ENCODE measurements at places on chromosomes 1 and 21. TPM values are rescaled to one million over a fixed set of nuclear protein-coding genes. Genes with fewer than 3 reads are reported as not detected.
A peak's percentile ranks its signal among the peaks of the same experiment; 100 is the strongest.

CD5L gene
- total RNA-seq, result not detected

CCDC30 gene
- total RNA-seq, result 13.3 TPM

S100A5 gene
- not detected for total RNA-seq

TAS1R1 gene
- not detected for total RNA-seq

URB2 gene
- total RNA-seq, result 8.7 TPM

PADI3 gene
- total RNA-seq, result not detected

FMN2 gene
- total RNA-seq, result 16.7 TPM

PLA2G4A gene
- 3.7 TPM for total RNA-seq

- DNase-seq, result no peak
Measured at GRCh38 chr1:100734676-100735075, 15.1 kb downstream of the VCAM1 start.

- DNase-seq, result no peak
Measured at GRCh38 chr1:64323054-64323453, 119.6 kb downstream of the UBE2U start.

- DNase-seq, result no peak
Measured at GRCh38 chr21:38246511-38246910, 10.3 kb upstream of the KCNJ15 start.

DNA sequence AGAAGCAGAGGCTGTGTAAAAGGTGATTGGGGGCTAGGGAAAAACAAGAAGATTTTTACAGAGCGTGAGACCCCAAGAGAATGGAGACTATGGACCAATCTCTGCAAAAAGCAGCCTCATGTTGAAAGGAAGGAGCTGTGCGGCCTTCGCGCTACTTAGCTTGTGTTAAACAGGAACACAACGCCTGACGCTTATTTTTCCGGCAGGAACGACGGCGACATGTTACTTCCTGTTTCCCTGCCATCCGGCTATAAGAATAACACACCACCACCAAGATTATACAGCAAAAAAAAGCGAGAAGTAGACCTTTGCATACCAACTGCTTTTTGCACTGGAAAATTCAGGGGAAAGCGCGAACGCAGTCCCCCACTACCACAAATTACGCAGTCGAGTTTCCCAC is 272.7 kb downstream of the FAM72C start:
- DNase-seq, result no peak

DNA sequence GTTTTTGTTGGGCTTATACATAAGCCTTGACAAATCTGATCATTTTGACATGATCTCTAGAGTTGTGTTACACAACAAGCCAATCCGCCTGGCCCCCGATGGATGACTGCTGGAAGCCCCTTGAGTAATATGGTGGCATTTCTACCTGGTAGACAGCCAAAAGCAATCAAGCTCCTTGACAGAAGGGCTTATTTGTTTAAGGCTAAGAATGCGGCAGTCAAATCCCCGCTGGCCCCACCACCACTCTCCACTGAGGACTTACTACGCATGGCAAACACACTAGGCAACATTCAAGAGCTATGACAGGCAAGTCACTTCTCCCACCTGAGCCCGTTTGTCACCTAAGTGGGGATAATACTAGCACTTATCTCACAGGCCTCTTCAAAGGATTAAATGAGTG is 33.4 kb upstream of the C1orf198 start:
- no peak for DNase-seq

DNA sequence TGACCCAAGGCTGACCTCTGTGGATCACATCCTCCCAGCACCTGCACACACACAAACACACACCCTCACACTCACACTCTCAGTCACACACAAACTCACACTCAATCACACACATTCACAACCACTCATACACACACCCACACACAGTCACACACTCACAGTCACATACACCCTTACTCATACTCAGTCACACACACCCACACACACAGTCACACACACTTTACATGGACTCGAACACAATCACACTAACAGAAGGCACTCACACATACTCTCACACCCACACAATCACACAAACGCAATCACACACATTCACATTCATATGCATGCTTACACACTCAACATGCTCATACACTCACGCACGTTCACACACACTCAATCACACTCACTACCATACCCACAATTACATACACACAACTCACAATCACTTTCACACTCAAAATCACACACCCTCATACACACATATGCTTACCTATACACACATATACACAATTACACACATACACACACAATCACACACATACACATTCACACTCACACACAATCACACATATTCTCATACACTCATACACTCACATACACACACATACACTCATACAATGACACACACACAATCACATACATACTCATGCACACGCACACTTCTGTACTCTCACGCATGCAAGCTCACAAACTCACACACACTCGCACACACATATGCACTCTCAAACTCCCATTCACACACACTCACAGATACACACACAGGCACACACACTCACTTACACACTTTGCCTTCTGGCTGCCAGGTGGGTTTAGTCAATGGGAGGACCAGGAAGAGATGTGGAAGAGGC is 6.1 kb downstream of the MEGF6 start:
- DNase-seq, result no peak

DNA sequence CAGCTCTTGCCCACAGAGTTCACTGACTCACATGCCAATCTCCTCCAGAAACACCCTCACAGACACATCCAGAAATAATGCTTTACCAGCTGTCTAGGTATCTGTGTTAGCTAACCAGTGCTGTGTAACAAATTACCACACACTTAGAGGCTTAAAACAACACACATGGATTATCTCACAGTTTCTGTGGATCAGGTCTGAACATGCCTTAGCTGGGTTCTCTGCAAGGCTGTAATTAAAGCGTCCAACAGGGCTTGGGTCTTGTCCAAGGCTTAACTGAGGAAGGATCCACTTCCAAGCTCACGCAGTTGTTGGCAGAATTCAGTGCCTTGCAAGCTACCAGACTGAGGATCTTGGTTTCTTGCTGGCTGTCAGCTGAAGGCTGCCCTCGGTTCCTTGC is 92.5 kb upstream of the RGS4 start:
- DNase-seq, result no peak

DNA sequence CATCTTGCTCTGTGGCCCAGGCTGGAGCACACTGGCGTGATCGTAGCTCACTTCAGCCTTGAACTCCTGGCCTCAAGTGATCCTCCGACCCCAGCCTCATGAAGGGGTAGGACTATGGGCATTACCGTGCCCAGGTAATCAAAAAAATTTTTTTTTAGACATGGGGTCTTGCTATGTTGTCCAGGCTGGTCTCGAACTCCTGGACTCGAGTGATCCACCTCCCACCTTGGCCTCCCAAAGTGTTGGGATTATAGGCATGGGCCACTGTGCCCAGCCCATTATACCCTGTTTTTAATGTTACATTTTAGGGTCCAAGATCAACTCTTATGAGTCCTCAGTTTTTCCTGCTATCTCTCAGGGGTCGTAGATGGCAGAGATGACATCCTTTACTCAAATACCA is 6.3 kb downstream of the MRAP start:
- DNase-seq, result no peak

- DNase-seq, result peak; percentile 63
Measured at GRCh38 chr1:58886611-58887010, 102.8 kb upstream of the JUN start.

DNA sequence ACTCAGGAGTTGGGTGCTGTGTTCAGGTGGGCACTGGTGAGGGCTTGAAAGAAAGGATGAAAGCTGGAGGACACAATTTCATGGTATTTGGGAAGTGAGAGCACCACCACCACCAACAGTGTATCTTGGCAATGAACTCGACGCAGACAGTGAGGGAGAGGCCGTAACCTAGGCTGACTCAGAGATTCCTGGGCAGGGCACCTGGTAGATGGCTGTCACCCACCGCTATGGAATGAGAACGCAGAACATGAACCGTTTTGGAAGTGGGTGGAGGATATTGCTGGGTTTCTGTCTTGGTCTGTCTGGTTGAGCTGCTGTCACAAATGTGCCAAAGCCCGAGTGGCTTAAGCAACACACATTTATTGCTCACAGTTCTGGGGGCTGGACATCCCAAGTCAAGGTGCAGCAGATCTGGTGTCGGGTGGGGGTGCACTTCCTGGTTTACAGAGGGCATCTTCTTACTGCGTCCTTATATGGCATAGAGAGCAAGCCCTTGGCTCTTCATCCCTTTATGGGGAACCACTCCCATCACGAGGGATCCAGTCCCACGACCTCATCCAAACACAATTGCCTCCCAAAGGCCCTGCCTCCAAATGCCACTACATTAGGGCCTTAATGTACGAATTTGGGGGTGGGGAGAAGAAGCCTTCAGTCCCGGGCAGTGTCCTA is 246.3 kb downstream of the SIPA1L2 start:
- DNase-seq, result no peak

DNA sequence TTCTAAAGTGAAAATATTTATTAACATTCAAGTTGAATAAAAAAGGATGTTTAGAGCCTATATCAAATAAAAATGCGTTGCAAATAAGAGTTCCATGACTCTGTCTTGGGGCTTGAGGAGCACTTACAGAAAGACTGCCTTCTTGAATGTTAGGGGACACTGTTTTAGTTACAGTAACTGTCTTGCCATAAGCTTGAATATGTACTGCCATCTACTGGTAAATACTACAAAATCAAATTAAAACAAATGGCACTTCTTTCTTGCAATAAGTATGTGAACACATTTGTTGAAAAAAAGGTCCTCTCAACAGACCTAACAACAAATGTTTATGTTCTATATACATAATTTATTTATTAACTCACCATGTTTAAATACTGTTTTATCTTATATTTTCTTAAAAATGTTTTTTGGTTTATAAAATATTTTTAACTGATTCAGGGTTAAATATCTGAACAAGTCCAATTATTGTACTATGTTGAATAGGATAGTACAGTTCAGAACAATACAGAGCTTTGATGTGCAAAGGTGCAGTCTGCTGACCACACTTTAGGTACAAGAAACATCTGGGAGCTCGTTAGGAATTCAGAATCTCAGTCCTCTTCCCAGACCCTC is 199.5 kb downstream of the LRRIQ3 start:
- no peak for DNase-seq

- DNase-seq, result no peak
Measured at GRCh38 chr1:41377397-41377796, 16.2 kb downstream of the FOXO6 start.

DNA sequence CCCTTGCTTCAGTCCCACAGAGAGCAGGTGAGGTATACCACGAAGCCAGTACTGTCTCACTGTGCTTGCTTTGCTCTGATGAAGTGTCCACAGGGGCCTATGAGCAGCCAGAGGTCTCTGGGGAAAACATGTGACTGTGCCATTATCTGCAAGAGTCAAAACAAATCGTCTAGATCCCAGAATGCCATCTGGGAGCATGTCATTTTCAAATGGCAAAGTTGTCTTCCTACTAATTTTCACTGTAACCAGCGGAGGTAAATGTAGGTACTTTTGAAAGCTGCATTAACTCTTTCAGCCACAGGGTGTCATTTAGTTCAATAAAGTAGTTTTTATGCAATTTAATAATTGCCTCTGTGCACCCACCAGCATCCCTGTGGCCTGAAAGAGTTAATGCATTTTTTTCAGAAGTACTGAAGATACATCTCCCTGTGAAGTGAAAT is 173.6 kb upstream of the SGIP1 start:
- no peak for DNase-seq

DNA sequence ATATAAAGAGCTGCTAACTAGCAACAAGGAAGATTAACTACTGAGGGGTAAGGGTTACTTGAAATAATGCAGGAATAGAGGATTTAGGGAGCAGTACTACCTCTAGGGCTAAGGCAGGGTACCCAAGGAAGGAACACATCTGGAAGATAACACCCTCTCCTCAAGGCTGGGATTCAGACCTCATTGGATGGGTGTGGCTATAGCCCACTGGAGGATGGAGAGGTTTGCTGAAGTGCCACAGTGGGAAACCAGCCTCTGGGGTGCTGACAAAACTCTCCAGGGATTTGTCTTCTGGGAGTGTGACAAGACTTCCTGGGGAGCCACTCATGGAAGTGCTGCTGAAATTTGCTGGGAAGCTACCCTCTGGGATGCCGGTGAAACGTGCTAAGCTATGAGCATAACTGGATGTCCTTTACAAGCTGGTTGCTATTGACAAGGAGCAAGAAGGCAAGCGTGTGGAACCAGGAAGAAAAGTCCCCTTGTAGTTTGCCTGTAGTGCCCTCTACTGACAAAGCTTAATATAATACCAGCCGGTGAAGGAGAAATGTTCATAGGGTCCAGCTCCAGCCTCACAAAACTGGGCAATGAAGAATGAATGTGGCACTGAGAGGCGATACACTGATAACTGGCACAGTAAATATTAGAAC is 122.8 kb upstream of the USP24 start:
- DNase-seq, result no peak

DNA sequence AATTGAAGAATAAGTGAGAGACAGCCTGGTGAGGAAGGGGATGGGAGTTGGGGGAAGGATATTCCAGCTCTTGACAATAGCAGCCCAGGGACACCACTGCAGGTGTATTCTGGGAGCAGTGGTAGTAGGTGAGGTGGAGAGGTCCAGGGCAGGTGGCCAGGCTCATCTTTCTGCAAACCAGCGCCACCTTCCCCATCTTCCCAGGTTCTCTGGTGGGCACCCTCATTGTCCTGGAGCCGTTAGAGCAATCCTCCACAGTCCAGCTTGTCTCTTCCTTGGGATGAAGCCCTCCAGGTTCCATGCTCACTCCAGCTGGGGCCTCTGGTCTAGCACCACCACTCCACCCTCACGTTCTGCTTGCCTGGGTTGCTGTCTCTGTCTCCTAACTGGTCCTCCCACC is 97.0 kb downstream of the IER5 start:
- no peak for DNase-seq

GRCh38 chr1:174157157-174157806 is 2.0 kb upstream of the RABGAP1L start:
- no peak for DNase-seq

DNA sequence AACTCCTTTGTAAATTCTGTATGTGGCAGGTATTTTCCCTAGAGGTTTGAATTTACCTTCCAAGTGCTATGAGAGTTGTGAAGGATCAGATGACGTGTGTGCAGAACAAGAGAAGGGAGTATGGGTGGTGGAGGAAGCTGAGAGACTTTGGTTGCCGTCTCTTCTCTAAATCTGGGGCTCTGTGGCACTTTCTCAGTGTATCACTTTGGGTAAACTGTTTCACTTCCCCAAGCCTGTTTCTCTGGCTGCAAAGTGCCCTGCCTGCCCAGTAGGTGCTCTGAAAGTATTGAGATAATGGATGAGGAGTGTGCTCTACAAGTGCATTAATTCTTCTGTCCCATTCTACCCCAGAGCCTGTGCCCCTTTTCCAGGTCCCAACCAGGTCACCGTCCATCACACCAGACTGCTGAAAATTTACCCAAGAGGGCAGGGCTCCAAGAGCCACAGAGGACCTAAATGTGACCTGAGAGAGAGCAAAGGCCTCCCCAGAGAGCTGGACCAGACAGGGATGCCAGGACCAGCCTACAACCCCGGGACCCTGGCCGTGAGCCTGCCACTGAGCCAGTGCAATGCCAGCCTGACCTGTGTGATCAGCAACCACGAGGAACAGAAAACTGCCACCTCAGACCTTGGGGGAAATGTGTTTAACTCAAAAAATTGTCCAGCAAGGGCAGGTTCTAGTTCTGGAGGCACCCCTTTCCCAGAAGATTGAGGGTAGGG is 131.6 kb upstream of the ETV3 start:
- DNase-seq, result no peak

GRCh38 chr21:28224191-28224726 is 768.4 kb downstream of the LTN1 start:
- no peak for DNase-seq
